ENCODE measurements at places on chromosomes 6 and 20. TPM values are rescaled to one million over a fixed set of nuclear protein-coding genes. Genes with fewer than 3 reads are reported as not detected.

Gene CST5
- total RNA-seq: not detected

Gene TINAG
- total RNA-seq: not detected

Gene ARMC2
- 6.6 TPM for total RNA-seq

Gene FAM83C
- total RNA-seq: not detected

Gene EPB41L1
- total RNA-seq: 151 TPM

Gene MUCL3
- not detected for total RNA-seq

Gene ISM1
- 1.4 TPM for total RNA-seq

Gene GGTLC1
- not detected for total RNA-seq

Gene CYP39A1
- total RNA-seq: 4.6 TPM

Gene MDFI
- 12.0 TPM for total RNA-seq

Gene TNFRSF21
- total RNA-seq: 8.6 TPM

- peaks cover 6% of the 10 kb centered on the region for H3K4me1 ChIP-seq
- H3K27ac ChIP-seq: no peak overlapping the region
- no peak overlapping the region for H3K4me3 ChIP-seq
- DNase-seq: peak; percentile 88
- H3K36me3 ChIP-seq: no peaks in the 10 kb centered on the region
Measured at GRCh38 chr6:132333639-132334520, 67.4 kb downstream of the MOXD1 start.

DNA sequence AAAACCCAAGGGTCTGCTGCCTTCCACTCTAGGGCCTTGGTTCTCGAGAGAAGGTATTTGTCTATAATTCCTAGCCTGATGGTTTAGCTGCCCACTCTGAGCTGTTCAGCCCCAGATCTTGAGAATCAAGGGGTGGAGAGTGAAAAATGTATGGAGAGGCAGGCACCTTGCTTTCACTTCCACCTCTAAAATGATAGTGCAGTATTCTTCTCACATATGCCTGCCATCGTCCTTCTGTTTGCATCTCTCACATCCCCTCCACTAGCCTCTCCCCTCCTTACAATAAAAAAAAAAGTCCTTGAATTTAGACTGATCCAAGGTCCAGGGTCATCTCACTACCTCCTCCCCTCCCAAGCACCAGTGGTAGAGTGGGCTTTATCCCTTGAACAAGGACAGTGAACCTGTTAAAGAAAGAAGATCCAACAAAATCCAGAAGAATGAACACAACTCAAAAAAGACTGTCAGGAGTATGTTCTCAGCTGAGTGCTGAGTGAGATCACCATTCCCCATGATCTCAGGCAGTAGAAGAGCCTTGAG is 104.2 kb downstream of the HIVEP1 start:
- H3K4me1 ChIP-seq: no peaks in the 10 kb centered on the region
- no peak overlapping the region for H3K4me3 ChIP-seq
- no peaks in the 10 kb centered on the region for H3K27me3 ChIP-seq
- H3K27ac ChIP-seq: no peak overlapping the region
- DNase-seq: no peak

DNA sequence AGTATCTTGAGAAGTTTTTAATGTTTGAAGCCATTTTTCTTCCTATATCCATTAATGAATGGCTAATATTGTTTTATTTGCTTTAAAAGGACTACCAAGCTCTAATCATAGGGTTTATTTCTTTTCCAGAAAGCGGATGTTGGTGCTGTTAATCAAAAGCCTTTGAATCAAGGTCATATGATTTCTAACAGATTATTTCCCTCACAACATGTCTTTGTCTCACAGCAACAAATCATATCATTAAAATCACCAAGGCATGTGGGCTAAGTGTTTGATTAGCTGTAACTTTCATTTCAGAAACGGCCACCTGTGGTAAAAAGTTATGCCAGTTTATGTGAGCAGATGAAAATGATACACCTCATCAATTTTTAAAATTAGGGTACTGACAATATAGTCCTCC is 21.7 kb downstream of the TRAF3IP2 start:
- peaks cover 54% of the 10 kb centered on the region for H3K4me1 ChIP-seq
- peak overlapping the region; percentile 18 for H3K27ac ChIP-seq
- H3K27me3 ChIP-seq: no peaks in the 10 kb centered on the region
- no peak for DNase-seq
- no peaks in the 10 kb centered on the region for H3K36me3 ChIP-seq

GRCh38 chr6:71011871-71012371 is 55.1 kb upstream of the B3GAT2 start:
- no peaks in the 10 kb centered on the region for H3K27me3 ChIP-seq
- no peak for DNase-seq
- H3K4me1 ChIP-seq: no peaks in the 10 kb centered on the region
- no peak overlapping the region for H3K27ac ChIP-seq

DNA sequence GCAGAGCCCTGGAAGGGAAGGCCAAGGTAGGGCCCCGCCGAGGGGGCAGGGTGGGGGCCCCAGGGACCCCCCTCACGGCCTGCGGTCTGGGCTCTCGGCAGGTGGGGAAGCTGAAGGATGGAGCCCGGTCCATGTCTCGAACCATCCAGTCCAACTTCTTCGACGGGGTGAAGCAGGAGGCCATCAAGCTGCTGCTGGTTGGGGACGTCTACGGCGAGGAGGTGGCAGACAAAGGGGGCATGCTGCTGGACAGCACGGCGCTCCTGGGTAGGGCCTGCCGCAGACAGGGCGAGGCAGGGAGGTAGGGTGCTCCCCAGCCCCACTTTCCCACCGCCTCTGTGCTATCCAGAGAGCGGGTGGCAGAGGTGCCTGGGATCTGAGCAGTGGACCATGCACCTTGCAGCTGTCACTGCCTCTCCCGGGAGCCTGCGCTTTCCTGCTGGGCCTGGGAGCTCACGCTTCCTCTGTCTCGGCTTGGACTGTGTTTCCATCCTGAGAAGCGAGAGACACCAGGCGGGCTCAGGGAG is 83.1 kb downstream of the SYNJ2 start:
- H3K4me1 ChIP-seq: peaks cover 18% of the 10 kb centered on the region
- no peaks in the 10 kb centered on the region for H3K27me3 ChIP-seq
- H3K36me3 ChIP-seq: no peaks in the 10 kb centered on the region
- DNase-seq: no peak
- H3K4me3 ChIP-seq: no peak overlapping the region
- no peak overlapping the region for H3K27ac ChIP-seq

DNA sequence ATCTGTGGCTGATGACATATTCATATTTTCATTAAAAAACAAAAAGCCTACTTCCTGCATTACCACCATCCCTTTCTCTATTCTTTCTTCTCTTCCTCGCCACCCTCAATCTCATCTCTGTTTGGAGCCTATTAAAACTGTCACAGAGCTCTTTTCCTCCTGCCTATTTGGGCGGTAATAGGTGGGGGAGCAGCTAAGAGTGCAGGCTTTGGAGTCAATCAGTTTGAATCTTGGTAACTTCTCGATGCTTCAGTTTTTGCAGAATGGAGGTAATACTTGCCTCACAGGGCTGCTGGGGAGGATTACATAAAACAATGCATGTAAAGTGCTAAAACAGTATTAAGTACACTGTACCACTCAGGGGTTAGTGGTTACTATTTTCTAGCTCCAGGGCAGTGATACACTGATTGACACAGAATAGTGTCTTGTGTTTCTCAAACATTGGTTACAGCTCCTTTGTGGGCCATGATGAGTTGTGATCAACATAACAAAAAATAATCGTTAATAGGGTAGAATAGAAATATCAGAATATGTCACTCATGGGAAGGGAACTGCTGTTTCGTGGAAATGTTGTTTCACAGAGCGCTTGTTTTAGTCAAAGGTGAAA is 14.0 kb downstream of the GCLC start:
- H3K36me3 ChIP-seq: no peaks in the 10 kb centered on the region
- peaks cover 50% of the 10 kb centered on the region for H3K4me1 ChIP-seq
- DNase-seq: no peak

DNA sequence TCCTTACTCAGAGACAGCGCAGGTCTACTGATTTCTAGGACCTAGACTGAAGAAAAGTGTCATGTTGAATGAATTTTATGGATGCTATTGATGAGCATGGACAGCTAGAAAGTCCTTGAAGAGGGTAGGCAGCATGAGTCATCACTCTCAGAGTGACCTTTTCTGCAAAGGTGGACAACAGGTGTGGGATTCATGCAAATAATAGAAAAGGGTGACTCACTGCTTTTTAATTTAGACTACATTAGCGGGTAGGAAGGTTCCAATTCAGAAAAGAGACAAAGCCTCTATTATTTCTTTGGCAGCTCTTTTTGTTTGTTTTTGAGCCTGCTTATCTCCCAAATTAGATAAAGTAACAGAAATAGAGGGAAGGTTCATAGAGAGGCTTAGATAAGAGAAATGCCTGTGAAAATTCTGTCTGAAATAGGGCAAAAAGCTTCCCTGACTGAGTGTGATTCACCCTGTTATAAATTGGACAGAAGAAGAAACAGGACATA is 191.4 kb downstream of the TENT5A start:
- H3K36me3 ChIP-seq: no peaks in the 10 kb centered on the region
- H3K27ac ChIP-seq: no peak overlapping the region
- H3K4me1 ChIP-seq: no peaks in the 10 kb centered on the region

DNA sequence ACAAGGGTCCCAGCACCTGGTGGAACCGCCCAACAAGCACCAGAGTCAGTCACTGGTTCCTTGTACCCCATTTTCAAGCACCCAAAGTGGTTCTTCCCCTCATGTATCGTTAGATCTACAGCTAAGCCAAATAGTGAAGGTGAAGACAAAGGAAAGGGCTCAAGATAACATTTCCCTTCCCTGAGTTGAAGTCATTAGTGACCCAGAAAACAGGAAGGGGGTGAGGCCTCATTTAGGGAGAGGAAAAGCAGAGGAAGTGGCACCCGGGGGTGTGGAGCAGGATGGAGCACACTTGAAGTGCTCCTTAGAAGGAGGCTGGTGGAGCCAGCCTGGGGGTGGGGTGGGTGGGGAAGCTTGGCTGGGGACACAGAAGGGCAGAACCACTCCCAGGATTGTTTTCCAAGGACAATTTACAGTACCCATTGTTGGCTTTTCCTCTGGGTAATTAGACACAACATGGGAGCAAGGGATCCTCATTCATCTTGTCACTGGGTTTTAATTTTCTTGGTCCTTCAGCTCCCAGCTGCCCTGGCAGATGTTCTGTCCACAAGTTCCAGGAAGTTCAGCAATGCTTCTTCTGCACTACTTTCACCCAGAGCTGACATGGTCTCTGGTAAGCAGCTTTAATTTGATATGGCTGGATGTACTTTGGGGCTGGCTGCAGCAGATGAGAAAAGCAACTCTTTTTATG is 73.3 kb upstream of the CD93 start:
- H3K36me3 ChIP-seq: no peaks in the 10 kb centered on the region
- H3K4me3 ChIP-seq: no peak overlapping the region
- peaks cover 24% of the 10 kb centered on the region for H3K4me1 ChIP-seq
- no peaks in the 10 kb centered on the region for H3K27me3 ChIP-seq

GRCh38 chr6:65505736-65506135 is 201.3 kb downstream of the EYS start:
- H3K27me3 ChIP-seq: no peaks in the 10 kb centered on the region
- H3K4me3 ChIP-seq: no peak overlapping the region
- no peak overlapping the region for H3K27ac ChIP-seq
- DNase-seq: no peak
- no peaks in the 10 kb centered on the region for H3K4me1 ChIP-seq

- H3K27me3 ChIP-seq: no peaks in the 10 kb centered on the region
- H3K27ac ChIP-seq: no peak overlapping the region
- H3K4me3 ChIP-seq: no peak overlapping the region
- no peaks in the 10 kb centered on the region for H3K4me1 ChIP-seq
- DNase-seq: no peak
- H3K36me3 ChIP-seq: no peaks in the 10 kb centered on the region
Measured at GRCh38 chr6:158962371-158962770, 37.6 kb downstream of the RSPH3 start.

DNA sequence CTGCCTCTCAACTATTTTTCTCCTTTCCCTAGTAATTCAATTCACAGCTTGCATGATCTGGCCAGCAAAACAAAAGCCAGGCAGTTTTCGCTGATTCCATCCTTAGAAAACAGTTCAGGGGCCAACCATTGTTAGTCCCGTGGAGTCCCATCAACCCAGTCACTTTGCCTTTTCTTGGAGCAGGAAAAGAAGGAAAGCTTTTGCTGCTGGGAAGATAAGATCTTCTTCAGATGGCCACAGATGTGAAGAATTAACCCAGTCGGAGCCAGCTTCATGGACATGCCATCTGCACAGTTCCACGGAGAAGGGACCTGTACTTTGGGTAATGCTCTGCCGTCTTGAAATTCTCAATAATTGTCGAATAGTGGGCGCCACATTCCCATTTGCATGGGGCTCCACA is 76.9 kb upstream of the TSHZ2 start:
- H3K27me3 ChIP-seq: no peaks in the 10 kb centered on the region
- H3K4me3 ChIP-seq: no peak overlapping the region
- no peak overlapping the region for H3K27ac ChIP-seq
- no peak for DNase-seq

DNA sequence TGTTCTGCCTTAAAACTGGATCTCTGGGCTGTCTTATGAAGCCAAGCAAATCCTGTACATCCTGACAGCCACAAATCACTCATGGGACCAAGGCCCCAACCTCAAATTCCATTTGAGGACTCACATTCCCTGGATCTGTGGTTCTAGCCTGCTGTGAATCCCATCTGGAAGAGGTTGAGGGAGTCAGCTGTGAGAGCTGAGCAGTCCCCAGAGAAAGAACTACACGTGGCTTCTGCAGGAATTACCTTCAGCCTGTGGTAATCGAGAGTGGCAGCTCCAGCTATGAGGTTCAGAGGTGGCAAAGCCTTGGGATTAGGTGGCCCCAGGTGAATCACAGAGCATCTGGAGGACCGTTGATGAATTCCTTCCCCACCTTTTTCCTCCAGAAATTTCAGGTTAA is 245.2 kb downstream of the SLC24A3 start:
- H3K27me3 ChIP-seq: no peaks in the 10 kb centered on the region
- no peak overlapping the region for H3K27ac ChIP-seq
- no peak for DNase-seq
- no peak overlapping the region for H3K4me3 ChIP-seq
- H3K36me3 ChIP-seq: no peaks in the 10 kb centered on the region

DNA sequence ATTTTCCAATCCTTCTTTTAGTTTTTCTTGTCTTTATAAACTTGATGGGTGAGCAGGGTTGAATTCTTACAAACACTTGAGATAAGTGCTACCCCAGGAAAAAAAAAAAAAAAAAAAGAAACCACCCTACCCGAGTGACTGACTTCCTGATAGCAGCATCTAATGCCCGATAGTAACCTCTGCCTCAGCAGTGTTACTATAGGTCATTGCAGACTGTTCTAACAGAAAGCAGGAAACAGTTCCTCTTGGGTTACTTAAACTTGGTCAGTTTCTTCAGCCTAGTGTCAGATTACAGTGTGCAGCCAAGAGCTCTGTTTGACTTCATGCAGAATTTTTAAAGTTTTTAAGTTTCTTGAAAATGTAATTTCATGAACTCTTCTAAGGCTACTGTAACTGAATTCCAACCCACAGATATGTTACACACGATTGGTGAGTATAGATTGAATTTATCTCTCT is 2.1 kb downstream of the MYLIP start:
- H3K36me3 ChIP-seq: no peaks in the 10 kb centered on the region
- peaks cover 49% of the 10 kb centered on the region for H3K4me1 ChIP-seq
- H3K27me3 ChIP-seq: no peaks in the 10 kb centered on the region
- DNase-seq: peak; percentile 49
- peak overlapping the region; percentile 90 for H3K4me3 ChIP-seq
- peak overlapping the region; percentile 94 for H3K27ac ChIP-seq

All from adrenal gland (tissue), 19 donors.